ENCODE measurements at places on chromosomes 7 and 10.

- no peak for DNase-seq
Observed at GRCh38 chr10:132564249-132564605, 26.6 kb downstream of the INPP5A start.

DNA sequence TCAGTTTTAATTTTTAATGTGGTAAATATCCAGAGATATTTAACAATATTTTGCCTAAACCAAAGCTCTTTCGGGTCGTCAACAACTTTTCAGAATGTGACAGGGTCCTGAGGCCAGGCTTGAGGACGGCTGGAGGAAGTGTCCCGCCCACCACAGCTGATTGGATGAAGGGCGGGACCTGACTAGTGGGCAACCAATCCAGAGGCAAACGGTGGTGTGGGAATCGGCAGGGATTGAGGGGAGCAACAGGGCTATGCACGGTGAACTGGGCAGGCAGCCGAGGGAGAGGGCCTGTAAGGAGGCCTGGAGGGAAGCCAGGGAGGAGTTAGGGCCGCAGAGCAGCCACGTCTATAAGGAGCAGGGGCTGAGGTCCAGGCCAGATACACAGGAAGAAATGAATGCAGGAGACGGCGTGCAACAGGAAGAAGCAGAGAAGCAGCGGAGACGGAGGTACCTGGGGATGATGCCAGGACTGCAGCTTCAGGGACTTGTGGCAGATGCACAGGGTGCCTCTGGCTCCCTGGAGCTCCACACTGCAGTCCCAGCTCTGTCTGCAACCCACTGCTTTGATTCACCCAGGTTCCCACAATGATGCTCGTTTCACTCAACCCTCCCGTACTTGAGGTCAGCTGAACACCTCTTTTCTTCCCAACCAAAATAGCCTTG lies 46.1 kb upstream of the ZMIZ1 start:
- no peak for DNase-seq

- DNase-seq: no peak
Observed at GRCh38 chr7:68279827-68280400, 1283.3 kb downstream of the TYW1 start.

DNA sequence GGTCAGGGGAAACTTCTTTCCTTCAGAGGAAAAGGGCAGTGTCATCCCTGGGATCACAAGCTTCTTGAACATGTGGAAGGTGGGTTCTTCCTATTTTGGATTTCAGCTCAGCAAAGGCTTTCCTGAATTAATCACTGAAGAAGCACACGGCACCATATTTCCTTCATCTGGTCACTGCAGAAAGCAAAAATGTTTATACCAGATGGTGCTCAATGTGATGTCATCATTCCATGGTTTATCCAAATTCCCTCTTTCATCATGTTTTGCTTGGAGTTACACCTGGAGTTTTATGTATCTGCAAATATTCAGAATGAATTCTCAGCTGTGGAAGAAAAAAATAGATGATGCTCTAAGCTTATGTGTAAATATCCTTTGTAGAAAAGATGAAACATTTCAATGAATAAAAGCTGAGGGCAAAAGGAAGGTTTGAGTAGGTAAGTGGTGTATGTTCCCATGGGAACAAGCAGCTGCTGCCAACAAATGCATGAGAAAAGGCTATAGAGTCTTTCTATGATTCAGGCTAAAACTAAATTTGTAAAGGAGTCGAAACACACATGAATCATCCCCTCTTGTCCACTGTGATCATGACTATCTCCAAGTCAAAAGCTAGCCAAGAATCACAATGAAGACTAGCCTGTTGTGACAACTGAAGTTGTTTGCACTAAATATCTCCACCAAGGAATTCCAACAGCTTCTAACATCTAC lies 26.9 kb upstream of the BPGM start:
- no peak for DNase-seq
